Mesothelial cell of epicardium (in vitro differentiated cells): ENCODE measurements at places on chromosomes 1 and 21. TPM values are rescaled to one million over a fixed set of nuclear protein-coding genes. Genes with fewer than 3 reads are reported as not detected.

KRTAP10-1 gene
- total RNA-seq, result not detected in 3 replicates

CCDC17 gene
- total RNA-seq, result 4.5 to 5.6 TPM (median 5.6 TPM) in 3 replicates

AHDC1 gene
- 71.4 to 73.5 TPM (median 72.1 TPM) in 3 replicates for total RNA-seq

GPR89A gene
- 21.6 to 31.5 TPM (median 26.3 TPM) in 3 replicates for total RNA-seq

ATAD3C gene
- 2.2 to 3.9 TPM (median 2.9 TPM) in 3 replicates for total RNA-seq

S100A7 gene
- not detected in 3 replicates for total RNA-seq

OR6N1 gene
- total RNA-seq, result not detected in 3 replicates

KCNT2 gene
- total RNA-seq, result 25.6 to 26.4 TPM (median 26.0 TPM) in 3 replicates

PLPPR4 gene
- 0.13 to 0.16 TPM (median 0.14 TPM) in 3 replicates for total RNA-seq

GJB5 gene
- total RNA-seq, result 0.27 to 0.44 TPM (median 0.38 TPM) in 3 replicates

- peak; percentile 95 for DNase-seq
- peak overlapping the region; percentile 71 for H3K27ac ChIP-seq
Observed at GRCh38 chr1:181142096-181142958, 53.8 kb downstream of the IER5 start.

DNA sequence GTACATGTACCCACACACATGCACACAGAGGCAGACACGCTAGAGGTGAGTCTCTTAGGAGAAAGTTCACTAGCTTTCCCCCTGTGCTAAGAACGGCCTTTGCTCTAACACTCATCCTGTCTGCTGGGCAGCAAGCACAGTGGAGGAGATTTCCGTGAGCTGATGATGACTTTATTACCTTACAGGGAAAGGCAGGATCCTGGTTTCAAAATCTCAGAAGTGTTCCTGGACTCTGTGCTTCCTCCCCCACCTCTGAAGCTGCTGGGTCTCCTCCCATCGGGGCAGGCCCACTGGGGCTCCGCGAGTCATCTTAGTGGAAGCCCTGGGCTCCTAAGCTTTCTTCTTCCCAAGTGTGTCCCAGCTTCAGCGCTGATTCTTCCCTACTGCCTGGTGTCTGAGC lies 2.7 kb downstream of the FAM3B start:
- no peaks in the 10 kb centered on the region for H3K36me3 ChIP-seq
- no peak for DNase-seq
- H3K4me3 ChIP-seq, result no peak overlapping the region
- no peak overlapping the region for H3K27ac ChIP-seq
- peaks cover 3% of the 10 kb centered on the region for H3K4me1 ChIP-seq

GRCh38 chr21:33208534-33208933 lies 21.2 kb upstream of the IFNAR2 start:
- no peak for DNase-seq
- H3K4me1 ChIP-seq, result peaks cover 12% of the 10 kb centered on the region
- H3K36me3 ChIP-seq, result peaks cover 9% of the 10 kb centered on the region
- H3K4me3 ChIP-seq, result no peak overlapping the region
- no peaks in the 10 kb centered on the region for H3K27me3 ChIP-seq

- no peaks in the 10 kb centered on the region for H3K27me3 ChIP-seq
- no peaks in the 10 kb centered on the region for H3K36me3 ChIP-seq
- H3K27ac ChIP-seq, result no peak overlapping the region
- peaks cover 3% of the 10 kb centered on the region for H3K4me1 ChIP-seq
- DNase-seq, result no peak
- H3K4me3 ChIP-seq, result no peak overlapping the region
Observed at GRCh38 chr1:172742599-172743500, 83.9 kb downstream of the FASLG start.

DNA sequence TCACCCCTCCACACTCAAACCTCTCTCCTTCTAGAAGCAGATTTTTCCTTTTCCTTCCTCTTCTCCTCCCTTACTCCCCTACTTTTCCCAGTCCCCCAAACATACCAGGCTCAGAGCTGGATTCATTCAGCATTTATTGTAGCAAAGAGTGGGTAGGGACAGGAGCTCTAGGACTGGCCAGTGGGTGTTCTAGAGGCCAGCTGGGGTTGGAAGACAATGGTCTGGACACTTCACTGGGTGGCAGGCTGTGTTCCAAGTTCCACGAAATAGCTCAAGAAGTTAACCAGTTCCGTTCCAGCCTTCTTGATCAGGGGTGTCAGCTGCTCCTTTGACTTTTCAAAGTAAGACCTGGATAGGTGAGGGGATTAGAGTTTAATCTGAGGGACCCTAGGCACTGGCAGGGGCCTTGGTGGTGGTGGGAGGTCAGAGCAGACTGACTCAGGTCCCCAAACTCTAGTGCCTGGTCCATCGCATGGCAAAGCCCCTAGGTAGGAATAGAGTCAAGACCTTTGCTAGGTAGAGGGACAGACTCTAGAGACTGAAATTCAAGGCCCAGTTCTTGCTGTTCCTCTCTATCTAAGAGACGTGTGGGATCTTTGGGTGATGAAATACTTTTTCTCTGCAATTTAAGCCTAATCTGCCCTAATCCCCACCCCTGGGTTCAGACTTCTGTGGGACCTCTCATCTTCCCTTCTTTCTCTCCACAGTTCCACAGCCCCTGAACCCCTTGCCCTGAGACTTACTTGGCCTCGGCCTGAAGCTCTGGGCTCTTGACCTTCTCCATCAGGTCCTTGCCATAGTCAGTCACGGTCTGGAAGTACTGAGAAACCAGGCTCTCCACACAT lies 1.0 kb downstream of the APOA2 start:
- no peak overlapping the region for H3K27ac ChIP-seq
- no peak overlapping the region for H3K4me3 ChIP-seq
- H3K36me3 ChIP-seq, result no peaks in the 10 kb centered on the region
- H3K4me1 ChIP-seq, result peaks cover 14% of the 10 kb centered on the region
- DNase-seq, result no peak

- H3K27me3 ChIP-seq, result no peaks in the 10 kb centered on the region
- H3K4me3 ChIP-seq, result no peak overlapping the region
- peaks cover 22% of the 10 kb centered on the region for H3K4me1 ChIP-seq
- peak overlapping the region; percentile 14 for H3K27ac ChIP-seq
Observed at GRCh38 chr21:18493422-18493821, 89.8 kb upstream of the TMPRSS15 start.

DNA sequence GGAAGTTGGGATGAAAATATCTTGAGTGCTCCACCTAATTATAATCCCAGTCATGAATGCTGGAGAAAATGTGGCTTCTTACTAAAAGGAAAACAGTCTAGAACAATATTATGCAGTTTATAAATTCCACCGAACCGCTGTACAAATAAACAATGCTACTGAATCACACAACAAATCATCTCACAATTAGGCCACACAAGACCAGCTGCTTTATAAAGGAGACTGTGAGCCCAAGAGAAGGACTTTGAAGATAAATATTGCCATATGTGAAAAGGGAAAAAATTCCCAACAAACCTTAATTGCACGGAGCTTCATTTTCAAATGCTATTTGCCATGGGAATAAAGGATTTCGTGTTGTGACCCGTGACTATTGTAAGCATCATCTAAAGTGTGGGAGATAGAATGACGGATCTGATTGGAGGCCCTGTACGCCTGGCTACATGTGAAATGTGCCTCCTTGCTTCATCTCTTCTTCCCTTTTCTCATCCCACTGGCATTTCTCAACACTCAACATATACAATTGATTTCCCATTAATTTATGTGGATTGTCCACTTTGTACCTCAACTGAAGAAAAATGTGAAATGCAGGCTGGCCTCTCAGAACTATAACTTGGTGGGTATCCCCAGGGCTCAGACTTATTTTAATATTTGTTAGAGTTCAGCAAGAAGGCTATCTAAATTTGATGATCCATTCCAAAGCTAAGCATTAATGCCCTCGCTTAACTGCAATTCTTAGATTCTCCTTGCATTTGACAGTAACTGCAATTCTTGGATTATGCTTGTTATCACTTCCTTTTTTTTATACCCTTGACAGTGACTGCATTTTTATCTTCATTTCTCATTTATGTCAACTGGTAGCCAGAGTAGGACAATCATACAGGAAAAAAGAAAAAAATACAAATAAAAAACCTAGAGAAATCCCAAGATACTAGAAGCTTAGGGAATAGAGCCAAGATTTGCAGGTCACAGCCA lies 122.3 kb downstream of the TGFB2 start:
- no peak for DNase-seq
- no peaks in the 10 kb centered on the region for H3K36me3 ChIP-seq
- peaks cover 22% of the 10 kb centered on the region for H3K4me1 ChIP-seq
- H3K27me3 ChIP-seq, result no peaks in the 10 kb centered on the region
- H3K4me3 ChIP-seq, result no peak overlapping the region

GRCh38 chr1:111251570-111251969 lies 24.1 kb downstream of the CHI3L2 start:
- H3K4me3 ChIP-seq, result no peak overlapping the region
- no peak for DNase-seq
- peaks cover 4% of the 10 kb centered on the region for H3K27me3 ChIP-seq
- no peaks in the 10 kb centered on the region for H3K36me3 ChIP-seq
- no peaks in the 10 kb centered on the region for H3K4me1 ChIP-seq
- no peak overlapping the region for H3K27ac ChIP-seq

- no peak for DNase-seq
- peaks cover 10% of the 10 kb centered on the region for H3K4me1 ChIP-seq
- H3K27me3 ChIP-seq, result peaks cover 84% of the 10 kb centered on the region
- H3K36me3 ChIP-seq, result no peaks in the 10 kb centered on the region
- H3K27ac ChIP-seq, result no peak overlapping the region
Observed at GRCh38 chr21:42222821-42223390, 4.0 kb downstream of the ABCG1 start.

DNA sequence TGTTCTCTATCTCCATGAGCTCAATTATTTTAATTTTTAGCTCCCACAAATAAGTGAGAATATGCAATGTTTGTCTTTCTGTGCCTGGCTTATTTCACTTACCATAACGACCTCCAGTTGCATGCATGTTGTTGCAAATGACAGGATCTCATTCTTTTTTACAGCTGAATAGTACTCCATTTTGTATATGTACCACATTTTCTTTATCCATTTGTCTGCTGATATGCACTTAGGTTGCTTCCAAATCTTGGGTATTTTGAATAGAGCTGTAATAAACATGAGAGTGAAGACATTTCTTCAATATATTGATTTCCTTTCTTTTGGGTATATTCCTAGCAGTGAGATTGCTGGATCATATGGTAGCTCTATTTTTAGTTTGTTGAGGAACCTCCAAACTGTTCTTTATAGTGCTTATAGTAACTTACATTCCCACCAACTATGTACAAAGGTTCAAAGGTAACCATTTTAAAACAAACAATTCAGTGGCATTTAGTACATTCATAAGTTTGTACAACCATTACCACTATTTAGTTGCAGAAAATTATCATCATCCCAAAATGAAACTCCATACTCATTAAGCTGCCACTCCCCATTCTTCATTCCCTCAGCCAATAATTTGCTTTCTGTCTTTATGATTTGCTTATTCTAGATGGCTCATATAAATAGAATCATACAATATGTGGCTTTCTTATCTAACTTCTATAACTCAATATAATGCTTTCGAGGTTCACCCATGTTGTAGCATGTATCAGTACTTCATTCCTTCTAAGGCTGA lies 255.9 kb upstream of the NFIA start:
- DNase-seq, result no peak
- H3K36me3 ChIP-seq, result peaks cover 2% of the 10 kb centered on the region
- no peak overlapping the region for H3K4me3 ChIP-seq
- no peaks in the 10 kb centered on the region for H3K27me3 ChIP-seq

- H3K27me3 ChIP-seq, result peaks cover 81% of the 10 kb centered on the region
- H3K4me3 ChIP-seq, result no peak overlapping the region
- no peaks in the 10 kb centered on the region for H3K36me3 ChIP-seq
- DNase-seq, result no peak
Observed at GRCh38 chr1:220873868-220874655, 5.2 kb upstream of the HLX start.

- H3K4me3 ChIP-seq, result peak overlapping the region; percentile 77
- no peaks in the 10 kb centered on the region for H3K27me3 ChIP-seq
- no peak for DNase-seq
- H3K27ac ChIP-seq, result peak overlapping the region; percentile 69
Observed at GRCh38 chr1:1435911-1436629, 580 bp downstream of the VWA1 start.

GRCh38 chr1:244583358-244583982 lies 69.5 kb upstream of the DESI2 start:
- no peaks in the 10 kb centered on the region for H3K4me1 ChIP-seq
- no peaks in the 10 kb centered on the region for H3K27me3 ChIP-seq
- H3K36me3 ChIP-seq, result peaks cover 5% of the 10 kb centered on the region
- no peak overlapping the region for H3K27ac ChIP-seq
- H3K4me3 ChIP-seq, result no peak overlapping the region
- DNase-seq, result no peak

DNA sequence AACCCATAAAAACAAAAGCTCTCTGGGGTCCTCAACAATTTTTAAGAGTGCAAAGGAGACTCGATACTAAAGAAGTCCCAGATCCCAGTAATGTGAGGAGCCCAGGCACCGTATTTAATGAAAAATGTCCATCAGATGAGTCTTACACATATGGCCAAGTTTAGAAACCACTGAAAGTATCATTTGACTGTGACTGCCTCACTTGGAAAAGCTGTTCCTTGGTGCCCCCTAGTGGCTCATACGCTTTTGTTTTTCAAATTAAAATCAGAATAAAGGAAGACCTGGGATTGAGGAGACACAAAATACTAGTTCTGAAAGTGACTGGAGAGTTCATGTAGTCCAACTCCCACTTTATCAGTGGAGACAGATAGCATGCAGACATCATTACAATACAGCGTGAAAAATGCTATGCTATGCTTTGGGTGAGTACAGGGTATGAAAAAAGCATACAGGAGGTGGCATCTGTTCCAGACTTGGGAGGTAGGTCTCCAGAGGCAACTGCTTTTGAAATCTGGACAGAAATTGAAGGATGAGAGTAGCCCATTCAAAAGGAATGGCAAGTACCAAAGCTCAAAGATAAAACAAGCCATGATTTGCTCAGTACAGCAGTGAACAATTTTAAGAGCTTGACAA lies 33.8 kb downstream of the GDAP2 start:
- peaks cover 14% of the 10 kb centered on the region for H3K36me3 ChIP-seq
- no peak overlapping the region for H3K27ac ChIP-seq
- H3K4me1 ChIP-seq, result no peaks in the 10 kb centered on the region
- H3K27me3 ChIP-seq, result no peaks in the 10 kb centered on the region

DNA sequence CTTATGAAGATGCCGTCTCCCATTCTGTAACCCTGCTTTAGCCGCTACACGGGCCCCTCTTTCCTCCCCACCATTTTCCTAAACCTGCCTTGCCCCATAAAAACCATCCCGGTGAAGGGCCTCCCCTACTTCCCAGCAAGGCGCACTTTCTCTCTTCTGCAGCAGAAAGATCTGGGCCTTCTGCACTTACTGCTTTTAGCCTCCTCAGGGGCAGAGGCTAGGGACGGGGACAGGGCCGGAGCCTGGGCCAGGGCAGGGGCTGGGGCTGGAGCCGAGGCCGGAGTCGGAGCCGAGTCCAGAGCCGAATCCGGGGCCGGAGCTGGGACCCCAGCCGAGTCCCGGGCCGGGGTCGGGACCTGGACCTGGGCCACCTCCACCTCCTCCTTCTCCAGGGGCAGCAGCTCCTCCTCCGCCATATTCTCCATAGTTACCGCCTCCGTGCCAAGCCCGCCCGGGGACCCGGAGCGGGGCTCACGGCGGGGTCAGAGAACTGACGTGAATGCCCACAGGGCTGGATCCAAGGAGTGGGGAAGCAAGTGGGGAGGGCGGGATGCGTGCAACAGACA lies 382 bp downstream of the TRMT1L start:
- no peak for DNase-seq
- peaks cover 39% of the 10 kb centered on the region for H3K4me1 ChIP-seq
- peak overlapping the region; percentile 99 for H3K27ac ChIP-seq
- H3K4me3 ChIP-seq, result peak overlapping the region; percentile 99
- no peaks in the 10 kb centered on the region for H3K27me3 ChIP-seq

- peak within 1 kb of the TSS; percentile 56 for H3K27ac ChIP-seq
- no peaks in the 10 kb centered on the region for H3K36me3 ChIP-seq
Observed at GRCh38 chr1:204359474-204360255, at the start of gene PLEKHA6. TSS of gene PLEKHA6 (minus strand) at chr1:204359929. CDS start at chr1:204273727, 86,202 bp downstream.

GRCh38 chr1:10680487-10680886 lies 116.0 kb downstream of the CASZ1 start:
- no peak overlapping the region for H3K27ac ChIP-seq
- H3K36me3 ChIP-seq, result no peaks in the 10 kb centered on the region
- peaks cover 63% of the 10 kb centered on the region for H3K4me1 ChIP-seq
